HEK293T (cell line): ENCODE measurements at places on chromosomes 7 and 10.
A peak's percentile ranks its signal among the peaks of the same experiment; 100 is the strongest.

DNA sequence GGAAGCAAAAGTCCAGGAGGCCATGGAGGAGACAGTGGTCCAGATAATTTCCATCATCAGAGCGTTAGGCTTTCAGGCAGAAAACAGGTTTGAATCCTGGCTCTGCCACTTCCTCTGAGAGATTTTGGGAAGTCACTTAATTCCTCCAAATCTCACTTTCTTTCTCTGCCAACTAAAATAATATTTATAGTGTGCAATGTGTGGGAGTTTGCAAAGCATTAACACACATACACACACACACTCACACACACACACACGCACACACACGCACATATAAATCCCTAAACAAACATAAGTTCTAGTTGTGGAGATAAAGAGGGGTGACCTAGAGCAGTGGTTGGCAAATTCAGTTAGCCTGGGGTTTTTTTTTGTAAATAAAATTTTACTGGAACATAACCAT, 84.8 kb downstream of the TRIL start:
- no peak for DNase-seq

- no peak for DNase-seq
Measured at GRCh38 chr10:59079386-59080226, 96.8 kb upstream of the PHYHIPL start.

- no peak for DNase-seq
Measured at GRCh38 chr7:22668971-22669401, 58.0 kb upstream of the IL6 start.

GRCh38 chr7:23696916-23697441, 13.0 kb upstream of the STK31 start:
- DNase-seq: peak; percentile 81

DNA sequence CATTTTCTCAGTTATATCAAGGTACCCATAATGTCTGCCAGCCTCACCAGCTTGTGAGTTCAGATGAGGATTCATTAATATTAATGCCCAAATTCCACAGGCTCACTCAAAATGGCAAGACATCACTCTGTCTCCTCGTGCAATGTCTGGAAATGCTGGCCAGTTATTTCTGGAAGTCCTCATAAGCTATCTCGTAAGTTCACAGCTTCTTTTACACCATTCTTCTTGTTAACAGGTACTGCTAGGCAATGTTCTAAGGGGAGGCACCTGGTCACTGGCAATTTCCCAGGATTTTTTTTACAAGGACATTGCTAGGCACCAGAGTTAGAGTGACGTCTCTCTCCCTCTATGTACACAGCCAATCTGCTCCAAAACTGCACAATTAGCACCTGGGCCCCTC, 80.2 kb upstream of the SEMA3C start:
- no peak for DNase-seq

GRCh38 chr10:101835362-101835761, 8.2 kb downstream of the KCNIP2 start:
- DNase-seq: no peak

DNA sequence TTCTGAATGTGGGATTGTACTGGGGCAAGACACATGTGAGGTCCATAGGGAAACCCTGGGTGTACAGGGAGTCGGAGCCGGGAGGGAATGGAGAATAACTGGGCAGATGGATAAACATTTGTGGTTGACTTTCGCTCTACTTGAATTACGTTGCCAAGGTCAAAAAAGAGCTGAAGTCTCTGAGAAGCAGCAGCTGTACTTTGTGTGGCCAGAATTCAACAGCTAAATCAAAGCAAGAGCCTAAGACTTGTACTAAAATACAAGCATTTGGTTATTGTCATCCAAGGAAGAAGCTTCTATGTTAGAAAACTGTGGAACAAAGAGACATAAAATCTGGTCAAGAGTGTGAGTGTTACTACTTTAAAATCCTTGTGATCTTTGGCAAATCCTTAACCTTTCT, 457.2 kb downstream of the ARL4A start:
- no peak for DNase-seq

GRCh38 chr7:148458263-148458662, 132.3 kb upstream of the C7orf33 start:
- DNase-seq: no peak

DNA sequence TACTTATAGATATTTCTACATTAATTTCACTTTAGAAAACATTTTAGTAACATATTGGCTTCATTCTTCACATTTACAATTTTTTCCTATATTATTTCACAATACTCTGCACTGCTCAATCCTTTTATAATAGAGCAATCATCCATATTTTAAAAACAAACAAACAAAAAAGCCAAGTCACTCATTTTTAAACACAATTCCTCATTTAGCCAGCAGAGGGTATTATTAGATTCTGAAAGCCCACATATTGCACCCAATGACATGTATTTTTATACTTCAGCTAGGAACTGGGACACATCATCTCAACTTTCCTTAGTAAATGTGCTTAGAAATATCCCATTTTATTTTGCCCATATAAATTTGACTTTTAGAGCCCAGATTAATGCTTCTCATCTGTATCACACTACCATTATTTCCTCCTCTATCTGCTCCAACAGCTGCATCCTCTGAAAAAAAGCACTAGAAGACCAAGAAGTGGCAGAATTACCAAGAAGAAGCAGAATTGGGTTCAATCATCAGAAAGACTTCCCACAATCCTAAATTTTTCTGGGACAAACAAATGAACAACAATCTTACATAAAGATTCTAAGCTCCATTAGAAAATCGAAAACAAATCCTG, 29.5 kb downstream of the CTNNA3 start:
- DNase-seq: peak; percentile 17

DNA sequence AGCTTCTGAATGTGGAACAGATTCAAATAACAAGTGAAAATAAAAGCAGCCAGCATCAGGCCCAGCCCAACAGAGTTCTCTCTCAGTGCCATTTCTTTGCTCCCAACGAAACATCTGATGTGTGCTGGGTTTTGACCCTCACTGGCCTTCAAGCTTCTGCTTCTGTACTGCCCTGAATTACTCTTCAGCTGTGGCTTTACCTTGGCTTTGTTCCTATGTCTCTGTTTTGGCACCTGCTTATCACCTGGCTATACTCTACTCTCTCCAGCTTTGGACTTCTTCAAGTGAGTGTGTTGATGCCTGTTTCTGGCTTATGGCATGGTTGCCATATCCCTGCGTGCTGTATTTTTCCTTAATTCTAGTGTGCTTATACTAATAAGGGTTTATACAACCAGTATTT, 768.3 kb downstream of the SORCS1 start:
- DNase-seq: no peak

GRCh38 chr10:43220657-43221418, 46.0 kb downstream of the RASGEF1A start:
- no peak for DNase-seq

GRCh38 chr7:157267516-157267915, 69.3 kb upstream of the DNAJB6 start:
- no peak for DNase-seq

- DNase-seq: no peak
Measured at GRCh38 chr10:126787201-126787600, 116.7 kb upstream of the C10orf90 start.

DNA sequence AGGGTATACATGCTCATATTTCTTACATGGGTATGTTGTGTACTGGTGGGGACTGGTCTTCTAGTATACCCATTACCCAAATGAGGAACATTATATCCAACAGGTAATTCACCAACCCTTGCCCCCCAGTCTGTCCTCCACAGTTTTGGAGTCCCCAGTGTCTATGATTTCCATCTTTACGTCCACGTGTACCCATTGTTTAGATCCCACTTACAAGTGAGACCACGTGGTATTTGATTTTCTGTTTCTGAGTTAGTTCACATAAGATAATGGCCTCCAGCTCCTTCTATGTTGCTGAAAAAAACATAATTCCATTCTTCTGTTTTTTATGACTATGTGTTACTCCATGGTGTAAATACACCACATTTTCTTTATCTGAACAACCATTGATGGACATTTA, 49.3 kb upstream of the CYP2C9 start:
- no peak for DNase-seq

DNA sequence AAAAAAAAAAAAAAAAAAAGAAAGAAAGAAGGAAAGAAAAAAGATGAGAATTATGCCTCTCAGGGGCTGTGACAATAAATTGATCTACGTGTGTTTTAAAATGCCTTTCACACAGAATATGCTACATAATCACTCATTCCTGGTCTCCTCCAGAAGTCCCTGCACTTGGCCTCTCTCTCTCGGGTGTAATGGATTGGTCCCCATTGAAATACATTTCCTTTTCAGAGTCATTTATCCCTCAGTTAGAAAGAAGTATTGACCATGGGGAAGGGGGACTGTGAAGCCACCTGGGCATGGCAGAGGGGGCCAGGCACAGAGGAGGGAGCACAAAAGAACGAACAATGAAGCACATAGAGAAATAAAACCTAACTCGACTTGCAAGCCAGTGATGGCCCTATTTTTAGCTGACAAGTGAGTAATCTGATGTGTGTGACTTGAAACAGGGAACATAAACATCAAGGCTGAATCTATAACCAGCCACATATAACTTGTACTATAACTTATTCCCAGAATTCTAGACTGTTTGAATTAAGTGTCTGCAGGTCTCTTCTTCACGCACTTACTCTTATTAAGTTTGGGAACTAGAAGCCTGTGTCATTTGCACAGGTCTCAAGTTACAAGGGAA, 490.8 kb downstream of the KCNMA1 start:
- DNase-seq: no peak

DNA sequence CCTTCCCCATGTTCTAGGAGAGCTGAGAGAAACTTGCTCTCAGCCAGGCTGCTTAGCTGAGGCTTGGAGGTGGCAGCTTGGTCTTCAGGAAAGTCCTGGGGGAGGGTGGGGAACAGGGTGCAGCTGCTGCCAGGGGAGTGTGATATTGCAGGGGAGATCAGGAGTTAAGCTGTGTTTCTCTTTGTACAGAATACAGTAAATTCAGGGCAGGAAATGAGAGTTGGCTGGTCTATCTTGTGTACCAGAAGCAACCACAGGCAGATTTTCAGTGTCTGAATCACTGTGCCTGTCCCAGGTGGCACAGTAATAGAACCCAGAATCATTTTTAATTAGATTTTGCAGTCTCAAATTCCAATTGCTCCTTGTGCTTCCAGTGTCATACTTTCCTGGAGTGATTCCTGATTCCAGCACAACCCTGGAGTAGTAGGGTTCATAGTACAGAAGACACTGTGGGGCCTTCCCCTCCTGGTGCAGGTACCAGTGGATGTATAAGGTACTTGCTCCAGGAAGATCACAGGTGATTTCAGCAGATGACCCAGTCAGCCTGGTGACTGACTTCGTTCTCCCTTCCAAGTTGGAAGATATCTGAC, 94.0 kb upstream of the TARP start:
- no peak for DNase-seq

DNA sequence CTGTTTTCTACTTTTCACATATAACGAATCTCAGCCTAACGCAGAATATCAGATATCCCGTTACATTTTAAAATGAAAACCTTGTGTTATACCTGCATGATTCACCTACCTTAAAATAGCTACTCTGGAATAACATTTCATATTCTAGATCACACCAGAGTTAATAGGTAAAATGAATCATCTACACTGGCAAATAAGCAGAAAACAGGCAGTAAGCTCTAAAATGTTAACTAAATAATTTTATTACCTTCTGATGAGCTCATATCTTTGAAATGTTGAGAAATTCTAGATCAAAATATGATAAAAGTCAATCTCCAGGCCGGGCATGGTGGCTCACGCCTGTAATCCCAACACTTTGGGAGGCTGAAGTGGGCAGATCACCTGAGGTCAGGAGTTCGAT, 71.3 kb downstream of the CPEB3 start:
- DNase-seq: no peak

DNA sequence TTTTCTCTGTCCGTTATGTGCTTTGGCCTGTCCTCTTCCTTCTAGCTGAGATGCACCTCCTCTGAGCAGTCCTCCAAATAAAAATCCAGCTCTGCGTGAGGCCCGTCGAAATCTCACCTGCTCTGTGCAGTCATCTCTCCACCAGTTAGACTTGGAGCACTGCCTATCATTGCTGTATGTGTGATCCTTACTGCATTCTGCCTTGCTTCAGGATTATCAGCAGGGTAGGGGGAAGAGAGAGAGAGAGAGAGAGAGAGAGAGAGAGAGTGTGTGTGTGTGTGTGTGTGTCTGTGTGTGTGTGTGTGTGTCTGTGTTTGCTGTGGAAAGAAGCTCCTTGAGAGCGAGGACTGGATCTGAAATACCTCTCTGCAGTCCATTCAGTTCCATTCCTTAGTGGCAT, 129.4 kb downstream of the CCNY start:
- no peak for DNase-seq

DNA sequence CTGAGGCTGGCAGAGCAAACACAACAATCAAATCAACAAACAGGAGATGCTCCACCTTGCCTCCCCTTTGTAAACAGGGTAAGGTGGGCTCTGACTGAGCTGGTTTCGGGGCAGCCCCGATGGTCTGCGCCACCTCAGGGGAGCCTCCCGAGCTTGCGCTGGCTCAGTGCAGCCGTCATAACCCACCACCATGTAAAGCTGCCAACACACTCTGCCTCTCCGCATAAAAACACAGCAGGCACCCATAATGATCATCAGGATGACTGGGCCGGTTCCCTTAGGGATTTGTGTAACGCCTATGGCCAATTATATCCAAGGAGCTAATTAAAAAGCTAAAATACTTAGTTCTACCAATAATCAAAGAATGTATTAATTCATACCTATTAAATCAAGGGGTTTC, 124.5 kb downstream of the PRPF18 start:
- DNase-seq: no peak

DNA sequence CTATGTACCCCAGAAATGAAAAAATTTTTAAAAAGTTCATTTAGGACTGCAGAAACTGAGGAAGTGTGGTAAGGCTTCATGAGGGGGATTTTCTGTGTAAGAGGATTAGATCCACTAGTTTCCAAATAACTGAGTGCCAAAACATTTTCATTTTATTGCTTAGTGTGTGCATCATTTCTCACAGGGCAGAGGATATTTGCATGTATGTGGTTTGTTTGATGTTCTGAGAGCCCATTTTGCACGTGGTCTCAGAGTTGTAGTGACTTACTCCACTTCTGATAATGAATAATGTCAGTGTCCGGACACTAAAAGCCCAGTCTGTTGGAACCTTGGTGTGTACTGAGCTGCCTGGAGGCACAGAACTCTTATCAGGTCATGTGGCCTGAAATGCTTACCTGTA, 299.9 kb downstream of the AUTS2 start:
- DNase-seq: no peak

GRCh38 chr10:30384701-30385201, 35.7 kb upstream of the MTPAP start:
- DNase-seq: no peak

GRCh38 chr7:1922870-1923236, 252.8 kb downstream of the ELFN1 start:
- no peak for DNase-seq

- DNase-seq: peak; percentile 6
Measured at GRCh38 chr10:87861566-87861952, 1.8 kb downstream of the KLLN start.

DNA sequence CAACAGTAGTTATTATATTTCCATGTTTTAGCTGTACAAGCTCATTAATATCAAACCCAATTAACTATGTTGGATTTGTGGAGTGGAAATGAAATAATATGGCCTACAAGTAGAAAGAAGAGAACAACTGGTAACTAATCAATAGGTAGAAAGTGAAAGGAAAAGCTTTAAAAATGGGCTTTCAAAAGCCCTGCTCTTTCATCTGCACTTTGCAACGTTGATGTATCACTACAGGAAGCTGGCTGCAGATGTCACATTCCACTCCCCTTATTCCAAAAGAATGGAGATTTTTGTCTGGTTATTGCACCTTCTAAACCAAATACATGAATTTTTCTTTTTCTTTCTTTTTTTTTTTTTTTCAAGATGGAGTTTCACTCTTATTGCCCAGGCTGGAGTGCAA, 11.7 kb upstream of the MKI67 start:
- DNase-seq: no peak
